Suppressor macrophage (primary cell): ENCODE measurements at places on chromosomes 13 and 19.
A peak's percentile ranks its signal among the peaks of the same experiment; 100 is the strongest.

GRCh38 chr13:104414771-104415170 is 1348.6 kb upstream of the SLC10A2 start:
- DNase-seq = no peak

- no peak for DNase-seq
Observed at GRCh38 chr13:57878291-57878690, 246.7 kb downstream of the PCDH17 start.

DNA sequence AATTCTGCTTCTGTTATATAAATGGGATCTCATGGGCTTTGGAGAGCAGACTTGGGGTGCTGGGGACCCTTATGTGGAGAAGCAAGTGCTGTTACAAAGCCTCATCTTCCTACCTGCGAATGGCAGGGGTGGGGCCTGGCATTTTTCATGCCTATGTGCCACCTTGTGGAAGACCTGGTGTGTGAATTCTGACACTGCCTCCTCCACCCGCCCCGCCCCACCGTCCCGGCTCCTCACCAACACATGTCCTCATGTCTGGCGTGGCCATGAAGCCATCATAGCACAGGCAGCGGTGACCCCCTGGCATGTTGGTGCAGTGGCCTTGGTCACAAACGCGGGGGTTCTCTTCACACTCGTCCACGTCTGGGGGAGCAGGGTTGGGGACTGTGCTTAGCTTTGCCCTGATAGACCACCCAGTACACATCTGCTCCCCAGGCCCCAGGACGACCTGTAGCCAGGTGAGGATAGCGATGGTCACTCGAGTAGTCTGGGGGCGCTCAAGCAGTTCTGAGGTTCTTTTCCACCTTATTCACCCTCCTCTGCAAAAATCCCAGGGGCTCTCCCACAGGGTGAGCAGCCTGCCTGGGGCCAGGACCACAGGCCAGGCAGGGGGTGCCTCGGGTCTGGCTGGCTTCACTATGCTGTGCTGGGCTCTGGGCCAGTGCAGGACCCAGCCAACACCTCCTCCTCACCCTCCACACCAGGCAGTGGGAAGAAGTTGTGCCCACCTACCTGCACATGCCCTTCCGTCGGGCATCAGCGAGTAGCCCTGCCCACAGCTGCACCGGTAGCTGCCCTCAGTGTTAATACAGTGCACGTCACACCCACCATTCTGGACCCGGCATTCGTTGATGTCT is 32.7 kb downstream of the FBN3 start:
- DNase-seq = no peak

DNA sequence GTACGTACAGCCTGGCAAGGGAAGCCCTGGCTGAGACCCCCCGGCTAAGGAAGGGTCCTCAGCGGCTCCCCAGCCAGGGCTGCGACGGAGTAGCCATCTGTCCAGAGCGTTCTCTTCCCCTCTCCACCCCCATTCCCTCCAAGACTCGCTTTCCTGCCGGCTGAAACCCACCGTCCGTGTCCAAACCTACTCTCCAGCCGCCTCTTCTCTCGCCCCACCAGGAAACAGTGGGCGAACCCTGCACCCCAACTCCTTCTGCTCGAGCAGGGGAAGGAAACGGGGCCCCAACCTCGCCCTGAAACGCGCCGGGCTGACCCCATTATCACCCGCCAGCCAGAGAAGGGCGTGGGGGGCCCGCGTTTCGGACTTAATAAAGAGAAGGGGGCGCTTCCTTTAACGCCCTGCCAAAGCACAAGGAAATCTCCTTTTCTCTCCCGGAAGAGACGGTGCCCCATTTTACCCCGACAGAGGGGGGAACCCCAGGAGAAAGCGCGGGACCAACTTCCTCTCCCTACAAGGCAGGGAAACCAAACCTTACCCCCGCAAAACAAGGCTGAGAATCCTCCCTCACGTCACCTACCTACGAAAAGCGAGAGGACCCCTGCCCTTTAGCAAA is 2.5 kb downstream of the ZC3H4 start:
- DNase-seq = peak; percentile 72

DNA sequence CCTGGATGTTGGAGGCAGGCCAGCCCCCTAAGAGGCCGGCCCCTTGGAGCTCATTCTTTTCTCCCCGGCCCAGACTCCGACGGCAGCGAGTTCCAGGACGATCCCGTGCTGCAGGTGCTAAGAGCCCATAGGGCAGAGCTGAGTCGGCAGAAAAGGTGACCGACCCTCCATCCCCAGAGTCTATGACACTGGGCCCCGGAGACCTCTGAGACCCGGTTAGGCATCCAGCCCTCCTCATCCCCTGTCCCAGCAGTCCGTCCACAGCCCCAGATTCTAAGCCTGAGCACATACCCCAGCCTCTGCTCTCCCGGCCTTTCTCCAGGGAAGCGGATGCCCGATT is 7.3 kb upstream of the ARHGAP33 start:
- no peak for DNase-seq

GRCh38 chr13:105805892-105806627 is 729.4 kb downstream of the EFNB2 start:
- no peak for DNase-seq

DNA sequence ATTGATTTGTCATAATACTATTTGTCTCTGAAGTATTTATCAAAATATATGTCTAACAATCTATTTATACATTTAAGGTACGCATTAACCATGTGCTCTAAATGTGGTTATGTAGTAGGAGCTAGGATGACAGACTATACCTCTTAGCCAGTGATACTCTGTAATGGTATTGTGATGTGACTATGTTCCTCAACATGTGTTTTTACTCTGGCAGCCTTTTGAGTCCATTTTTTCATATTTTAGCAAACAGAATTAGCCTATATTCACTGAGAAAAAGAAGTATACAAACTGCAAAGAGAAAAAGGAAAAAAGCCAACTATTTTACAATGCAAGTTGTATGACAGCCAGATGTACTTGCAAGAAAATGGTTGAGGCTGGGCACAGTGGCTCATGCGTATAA is 26.7 kb downstream of the MAB21L1 start:
- DNase-seq = no peak

- DNase-seq = no peak
Observed at GRCh38 chr13:40613914-40614313, 52.5 kb downstream of the FOXO1 start.

GRCh38 chr19:14035706-14036105 is 4.1 kb downstream of the IL27RA start:
- DNase-seq = no peak

DNA sequence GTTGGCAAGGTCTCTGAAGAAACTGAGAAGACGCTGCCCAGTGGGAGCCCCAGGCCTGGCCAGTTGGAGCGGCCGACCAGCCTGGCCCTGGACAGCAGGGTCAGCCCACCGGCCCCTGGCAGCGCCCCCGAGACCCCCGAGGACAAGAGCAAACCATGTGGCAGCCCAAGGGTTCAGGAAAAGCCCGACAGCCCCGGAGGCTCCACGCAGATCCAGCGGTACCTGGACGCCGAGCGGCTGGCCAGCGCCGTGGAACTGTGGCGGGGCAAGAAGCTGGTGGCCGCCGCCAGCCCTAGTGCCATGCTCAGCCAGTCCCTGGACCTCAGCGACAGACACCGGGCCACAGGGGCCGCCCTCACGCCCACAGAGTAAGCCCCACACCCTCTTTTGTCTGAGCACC is 20.1 kb upstream of the USE1 start:
- no peak for DNase-seq

DNA sequence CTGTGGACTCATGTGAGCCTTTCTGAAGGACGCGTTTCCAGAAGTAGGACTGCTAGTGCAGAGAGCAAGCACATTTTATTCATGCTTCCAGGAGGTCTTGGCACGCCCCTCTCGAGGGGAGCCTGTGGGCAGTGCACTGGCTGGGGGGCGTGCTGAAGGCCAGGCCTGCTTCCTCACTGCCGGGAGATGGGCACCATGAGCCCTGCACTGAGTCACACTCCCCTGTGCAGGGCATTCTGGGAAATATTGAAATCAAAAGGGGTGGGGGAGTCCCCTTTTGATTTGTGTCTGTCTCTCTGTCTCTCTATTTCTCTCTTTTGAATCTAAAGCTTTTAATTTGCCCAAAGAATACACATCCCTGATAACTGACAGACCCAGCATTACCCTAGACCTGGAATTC is 34.0 kb downstream of the DPF1 start:
- DNase-seq = peak; percentile 9

GRCh38 chr19:10402441-10403038 is 802 bp downstream of the CDC37 start:
- peak; percentile 65 for DNase-seq

- no peak for DNase-seq
Observed at GRCh38 chr19:19176950-19177349, 6.9 kb upstream of the MEF2B start.

- no peak for DNase-seq
Observed at GRCh38 chr13:92317066-92317465, 909.5 kb upstream of the GPC6 start.

- DNase-seq = no peak
Observed at GRCh38 chr13:26855071-26855470, 94.5 kb upstream of the GPR12 start.

DNA sequence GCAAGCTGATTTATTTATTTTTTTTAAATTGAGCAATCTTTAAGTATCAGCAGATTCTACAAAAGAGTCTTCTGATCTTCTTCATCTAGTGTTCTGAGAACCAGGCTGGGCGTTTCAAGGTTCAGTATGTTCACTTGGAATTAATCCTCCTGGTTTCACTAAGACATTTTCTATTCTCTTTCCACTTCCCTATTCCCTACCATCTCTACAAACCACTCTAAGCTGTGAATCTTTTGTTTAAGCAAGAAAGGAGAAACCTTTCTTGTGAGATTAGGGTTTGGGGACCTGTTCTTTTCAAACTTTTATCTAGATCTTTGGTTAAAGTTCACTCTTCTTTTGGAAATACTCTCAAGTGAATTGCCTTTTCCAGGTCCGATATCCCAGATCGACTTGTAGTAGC is 59.3 kb downstream of the URI1 start:
- no peak for DNase-seq

DNA sequence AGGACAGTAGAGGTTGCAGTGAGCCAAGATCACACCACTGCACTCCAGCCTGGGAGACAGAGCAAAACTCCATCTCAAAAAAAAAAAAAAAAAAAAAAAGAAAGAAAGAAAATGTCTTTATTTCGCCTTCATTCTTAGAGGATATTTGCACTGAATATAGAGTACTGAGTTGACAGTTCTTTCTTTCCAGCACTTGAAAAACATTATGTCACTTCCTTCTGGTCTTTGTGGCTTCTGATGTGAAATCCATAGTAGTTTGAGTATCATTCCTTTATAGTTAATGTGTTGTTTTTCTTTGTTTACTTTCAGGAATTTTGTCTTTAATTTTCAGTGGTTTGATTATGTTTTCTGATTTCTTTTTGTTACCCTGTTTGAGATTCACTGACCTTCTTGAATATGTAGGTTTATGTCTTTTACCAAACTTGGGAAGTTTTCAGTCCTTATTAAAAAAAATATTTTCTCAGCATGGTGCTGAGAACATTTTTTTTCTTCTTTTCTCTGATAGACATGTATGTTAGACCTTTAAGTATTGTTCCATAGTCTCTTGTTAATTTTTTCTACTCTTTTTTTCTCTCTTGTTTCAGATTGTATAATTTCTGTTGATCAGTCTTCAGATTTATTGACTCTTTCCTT is 50.1 kb downstream of the PCCA start:
- DNase-seq = no peak

DNA sequence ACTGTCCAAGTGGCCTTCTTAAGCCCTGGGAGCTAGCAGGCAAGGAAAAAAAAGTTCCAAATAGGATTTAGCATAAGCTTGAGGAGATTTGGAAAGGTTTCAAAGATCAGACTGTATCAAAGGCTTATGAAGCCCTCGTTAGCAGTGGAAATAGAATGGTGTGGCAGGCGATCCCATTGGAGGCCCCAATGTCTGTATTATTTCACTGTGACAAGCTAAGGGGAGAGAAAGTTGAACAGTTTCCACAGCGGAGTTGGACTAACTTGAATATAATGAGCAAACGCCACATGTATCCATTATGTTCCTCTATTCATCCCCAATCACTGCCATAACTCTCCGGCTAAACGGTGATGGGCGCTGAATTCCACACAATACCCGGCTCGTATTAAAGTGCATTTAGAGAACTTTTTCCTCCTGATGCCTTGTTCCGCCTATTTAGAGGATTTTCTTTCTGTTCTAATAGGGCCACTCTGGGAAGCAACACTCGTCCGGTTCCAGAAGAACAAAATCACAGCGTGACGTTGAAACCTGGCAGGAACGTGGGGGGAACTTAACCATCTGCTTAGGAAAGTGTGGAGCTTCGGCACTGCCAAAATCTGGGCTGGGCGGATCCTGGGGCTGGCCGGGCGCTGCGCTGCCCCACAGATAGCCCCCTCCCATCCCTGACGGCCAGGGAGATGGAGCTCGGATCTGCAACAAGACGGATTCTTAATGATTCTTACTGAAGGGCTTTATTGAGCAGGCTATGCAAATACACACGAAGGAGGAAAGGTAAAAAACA is 1.0 kb upstream of the PCDH8 start:
- DNase-seq = no peak

DNA sequence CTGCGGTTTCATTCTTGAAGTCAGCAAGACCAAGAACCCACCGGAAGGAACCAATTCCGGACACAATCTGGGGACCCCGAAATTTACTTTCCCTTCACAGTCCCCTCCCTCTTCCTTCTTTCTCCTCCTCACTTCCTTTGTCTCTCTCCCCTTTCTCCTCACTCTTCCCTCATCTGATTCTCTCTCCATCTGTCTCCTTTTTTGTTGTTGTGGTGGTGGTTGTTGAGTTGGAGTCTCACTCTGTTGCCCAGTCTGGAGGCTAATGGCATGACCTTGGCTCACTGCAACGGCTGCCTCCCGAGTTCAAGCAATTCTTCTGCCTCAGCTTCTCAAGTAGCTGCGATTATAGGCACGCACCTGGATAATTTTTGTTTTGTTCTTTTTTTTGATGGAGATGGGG is 32.7 kb upstream of the OR1M1 start:
- DNase-seq = no peak

GRCh38 chr13:102395174-102395573 is 6.7 kb downstream of the FGF14 start:
- no peak for DNase-seq

- DNase-seq = no peak
Observed at GRCh38 chr13:106443607-106444322, 91.7 kb downstream of the EFNB2 start.

DNA sequence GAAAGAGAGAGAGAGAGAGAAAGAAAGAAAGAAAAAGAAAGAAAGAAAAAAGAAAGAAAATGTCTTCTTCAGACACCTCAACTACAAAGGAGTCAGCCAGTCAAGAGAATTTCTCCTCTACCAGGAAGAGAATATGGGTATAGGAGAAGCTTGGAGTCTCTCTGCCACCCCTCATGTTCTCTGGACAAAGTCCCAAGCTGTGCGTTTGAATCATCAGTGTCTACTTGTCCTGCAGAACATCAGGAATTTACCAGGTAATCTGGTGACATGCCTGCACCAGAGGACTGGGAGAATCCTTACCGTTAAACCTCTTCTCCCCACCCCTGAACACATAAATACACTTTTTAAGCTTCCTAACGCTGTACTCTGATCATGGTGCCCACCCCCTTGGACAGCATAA is 119.5 kb downstream of the TM9SF2 start:
- DNase-seq = no peak
